ENCODE measurements at places on chromosomes 5 and 9.

DNA sequence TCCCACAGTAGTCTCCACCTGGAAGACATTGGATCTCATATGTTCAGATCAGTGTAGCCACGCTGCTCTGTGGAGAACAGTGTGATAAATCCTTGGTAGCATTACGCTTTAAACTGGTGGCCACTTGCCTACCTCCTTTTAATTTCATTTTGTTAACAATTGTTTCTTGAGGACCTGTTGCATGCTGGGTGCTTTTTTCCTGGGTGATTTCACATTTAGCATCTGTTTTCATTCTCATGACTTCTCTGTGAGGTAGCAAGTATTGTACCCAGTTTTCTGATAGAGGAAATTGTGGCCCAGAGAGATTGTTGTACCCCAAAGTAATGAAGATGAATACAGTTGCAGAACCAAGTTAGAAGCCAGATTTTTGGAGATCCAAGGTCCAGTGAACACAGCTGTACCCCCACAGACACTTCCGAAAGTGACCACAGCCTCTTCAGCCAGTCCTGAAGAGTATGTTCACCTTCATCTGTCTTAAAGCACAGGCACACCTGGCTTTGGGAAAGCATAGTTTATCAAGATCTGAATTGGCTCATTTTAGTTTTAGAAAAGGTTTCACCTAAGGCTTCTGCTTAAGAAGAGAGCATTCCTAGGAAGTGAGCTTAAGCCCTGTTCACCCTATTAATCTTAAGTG is 75.2 kb downstream of the F2RL2 start:
- DNase-seq, result no peak

- no peak for DNase-seq
Observed at GRCh38 chr9:115766370-115766955, 387.1 kb upstream of the PAPPA start.

- DNase-seq, result no peak
Observed at GRCh38 chr9:131734165-131734610, 5.7 kb downstream of the RAPGEF1 start.

GRCh38 chr5:150613991-150614660 is 26.3 kb upstream of the SYNPO start:
- DNase-seq, result no peak

DNA sequence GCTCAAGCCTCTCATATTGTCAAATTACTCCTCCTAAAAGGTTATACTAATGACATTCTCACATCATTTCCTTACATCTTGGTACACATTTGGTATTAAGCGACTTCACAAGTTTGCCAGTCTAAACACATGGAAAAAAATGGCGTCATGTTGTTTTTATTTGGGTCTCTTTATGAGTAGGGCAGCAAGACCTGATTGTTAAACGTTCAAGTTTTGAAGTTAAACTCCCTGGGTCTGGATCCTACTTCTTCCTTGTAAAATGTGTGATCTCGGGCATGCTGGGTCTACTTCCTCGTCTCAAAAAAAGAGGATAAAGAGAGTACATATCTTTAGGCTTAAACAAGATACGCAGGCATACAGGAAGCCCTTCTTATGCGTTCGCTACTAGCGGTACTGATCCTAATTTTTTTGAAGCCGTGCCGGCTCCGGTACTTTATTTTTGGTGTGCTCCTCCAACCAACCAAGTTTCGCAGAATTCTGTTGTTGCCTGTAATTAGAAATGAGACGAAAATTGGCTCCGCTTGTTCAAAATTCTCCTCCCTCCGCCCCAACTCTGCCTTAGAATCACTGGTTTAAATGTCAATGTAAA is 596 bp upstream of the CDC37L1 start:
- DNase-seq, result no peak

DNA sequence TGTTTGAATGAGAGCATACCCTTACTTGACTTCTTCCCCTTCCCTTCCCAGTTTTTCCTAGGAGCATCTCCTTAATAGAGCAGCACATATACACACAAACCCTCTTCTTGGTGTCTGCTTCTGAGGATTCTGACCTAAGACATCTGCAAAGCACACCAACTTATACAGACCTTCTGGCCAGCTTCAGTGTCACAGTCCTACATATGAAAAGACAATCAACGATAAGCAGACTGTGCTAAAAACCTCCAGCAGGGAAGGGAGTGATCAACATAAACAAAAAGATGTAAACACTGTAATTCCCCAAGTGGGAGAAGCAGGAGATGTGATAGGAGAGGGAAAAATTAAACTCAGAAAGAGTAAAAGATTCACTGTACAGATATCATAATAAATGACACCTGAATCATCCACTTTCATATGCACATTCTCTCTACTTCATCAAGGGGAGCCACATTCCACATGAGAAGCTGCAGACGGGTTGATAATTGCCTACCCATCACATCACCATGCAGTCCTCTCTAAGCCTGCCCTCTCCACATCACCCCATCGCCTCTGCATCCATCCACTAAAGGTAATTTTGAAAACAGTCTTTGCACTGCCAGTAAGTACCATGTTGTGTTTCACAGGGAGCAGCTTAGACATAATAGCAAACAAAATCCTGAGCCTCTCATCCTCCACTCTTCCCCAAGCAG is 13.0 kb downstream of the APBA1 start:
- no peak for DNase-seq

- no peak for DNase-seq
Observed at GRCh38 chr9:78015241-78015640, 16.4 kb downstream of the GNAQ start.

DNA sequence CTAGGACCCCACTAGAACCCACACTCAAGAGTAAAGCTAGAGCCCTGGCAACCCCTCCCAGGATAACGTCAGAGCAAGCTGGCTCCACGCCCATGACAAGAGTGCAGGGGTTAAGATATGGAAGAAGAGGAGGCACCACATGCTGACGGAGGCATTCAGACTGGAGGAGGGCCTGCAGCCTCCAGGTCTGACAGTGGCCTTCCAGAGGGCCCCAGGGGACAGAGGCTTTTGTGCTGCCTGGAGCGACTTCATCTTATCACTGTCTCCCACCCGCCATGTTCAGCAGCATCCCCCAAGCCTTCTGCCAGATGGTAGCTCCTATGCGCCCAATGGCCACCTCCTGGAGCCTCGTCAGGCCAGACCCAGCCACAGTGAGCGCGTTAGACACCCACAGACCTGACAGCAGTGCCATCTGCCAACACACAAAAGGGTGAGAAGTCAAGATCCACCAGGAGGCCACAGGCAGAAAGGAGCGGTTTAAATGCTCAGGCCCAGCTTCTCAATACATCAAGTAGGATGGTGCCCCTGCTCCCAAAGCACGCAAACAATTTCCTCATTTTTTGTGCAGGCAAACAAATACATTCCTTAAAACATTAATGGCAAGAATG is 65.8 kb downstream of the C5orf15 start:
- DNase-seq, result peak; percentile 81

- DNase-seq, result no peak
Observed at GRCh38 chr9:83280790-83281189, 217.8 kb upstream of the RASEF start.

DNA sequence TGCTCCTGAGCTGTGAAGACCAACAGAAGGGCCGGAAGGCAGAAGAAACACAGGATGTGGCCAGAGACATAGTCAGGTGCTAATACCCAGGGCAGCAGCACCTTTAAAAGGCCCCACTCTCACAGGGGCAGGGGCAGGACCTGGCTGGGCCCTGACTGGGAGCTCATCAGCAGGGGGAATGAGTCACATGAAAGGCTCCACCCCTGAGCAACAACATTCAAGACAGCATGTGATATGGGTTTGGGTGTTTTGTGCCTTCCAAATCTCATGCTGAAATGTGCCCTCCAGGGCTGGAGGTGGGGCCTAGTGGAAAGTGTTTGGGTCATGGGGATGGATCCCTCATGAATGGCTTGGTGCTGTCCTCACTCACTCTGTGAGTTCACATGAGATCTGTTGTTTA is 181.7 kb downstream of the ERCC6L2 start:
- no peak for DNase-seq
